Activated B cell treated with CpG ODN at 0.5 μM for 24 hours (primary cell): ENCODE measurements at places on chromosomes 7 and 10. TPM values are rescaled to one million over a fixed set of nuclear protein-coding genes. Genes with fewer than 3 reads are reported as not detected.

DNA sequence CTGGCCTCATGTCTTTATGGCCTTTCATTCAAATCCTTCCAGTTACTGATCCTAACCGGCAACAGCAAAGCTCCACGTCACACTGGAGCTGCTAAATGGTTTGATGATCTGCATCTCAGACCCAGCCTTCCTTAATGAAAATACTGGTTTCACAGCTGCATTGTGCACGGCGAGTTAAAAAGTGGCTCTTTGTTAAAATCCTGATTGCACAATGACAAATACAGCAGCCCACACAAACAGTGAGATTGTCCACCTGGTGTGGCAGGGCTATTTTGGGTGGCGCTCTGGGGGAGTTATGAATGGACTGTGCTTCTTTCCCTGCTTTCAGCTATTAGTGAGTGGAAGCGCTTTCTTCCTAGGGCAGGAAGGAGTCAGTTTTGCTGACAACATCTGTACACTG is 63.4 kb upstream of the C1QL3 start:
- DNase-seq = no peak

DNA sequence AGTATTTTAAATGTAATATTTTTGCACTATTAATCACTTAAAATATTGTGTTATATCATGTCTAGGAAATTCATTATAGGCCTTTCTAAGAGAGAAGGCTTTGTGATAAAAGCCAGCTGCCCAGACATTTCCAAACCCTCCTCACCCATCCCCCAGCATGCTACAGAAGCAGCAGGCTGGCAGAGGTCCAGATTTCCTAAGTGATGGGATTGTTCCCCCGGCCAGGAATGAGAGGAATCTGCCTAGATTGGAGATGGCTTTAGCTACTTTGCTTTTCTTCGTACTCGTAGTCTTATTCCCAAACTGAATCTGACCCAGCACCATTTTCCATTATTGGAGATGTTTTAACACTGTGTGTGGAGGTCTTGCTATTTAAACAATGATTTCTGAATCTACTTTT is 29.4 kb downstream of the CDK14 start:
- no peak for DNase-seq

DNA sequence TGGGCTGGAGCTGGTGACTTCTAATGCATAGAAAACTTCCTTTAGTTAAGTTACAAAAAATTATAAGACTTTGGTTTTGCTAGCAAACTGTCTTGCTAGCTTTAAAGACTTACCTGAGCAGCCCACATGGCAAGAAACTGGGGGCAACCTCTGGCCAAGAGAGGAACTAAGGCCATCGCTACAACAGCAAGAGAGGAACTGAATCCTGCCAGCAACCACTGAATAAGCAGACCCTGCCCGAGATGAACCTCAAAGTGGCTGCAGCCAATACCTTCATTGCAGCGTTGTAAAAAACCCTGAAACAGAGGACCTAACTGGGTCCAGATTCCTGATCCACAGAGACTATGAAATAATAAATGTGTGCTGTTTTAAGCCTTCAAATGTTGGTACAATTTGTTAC is 54.6 kb upstream of the STARD3NL start:
- no peak for DNase-seq

DNA sequence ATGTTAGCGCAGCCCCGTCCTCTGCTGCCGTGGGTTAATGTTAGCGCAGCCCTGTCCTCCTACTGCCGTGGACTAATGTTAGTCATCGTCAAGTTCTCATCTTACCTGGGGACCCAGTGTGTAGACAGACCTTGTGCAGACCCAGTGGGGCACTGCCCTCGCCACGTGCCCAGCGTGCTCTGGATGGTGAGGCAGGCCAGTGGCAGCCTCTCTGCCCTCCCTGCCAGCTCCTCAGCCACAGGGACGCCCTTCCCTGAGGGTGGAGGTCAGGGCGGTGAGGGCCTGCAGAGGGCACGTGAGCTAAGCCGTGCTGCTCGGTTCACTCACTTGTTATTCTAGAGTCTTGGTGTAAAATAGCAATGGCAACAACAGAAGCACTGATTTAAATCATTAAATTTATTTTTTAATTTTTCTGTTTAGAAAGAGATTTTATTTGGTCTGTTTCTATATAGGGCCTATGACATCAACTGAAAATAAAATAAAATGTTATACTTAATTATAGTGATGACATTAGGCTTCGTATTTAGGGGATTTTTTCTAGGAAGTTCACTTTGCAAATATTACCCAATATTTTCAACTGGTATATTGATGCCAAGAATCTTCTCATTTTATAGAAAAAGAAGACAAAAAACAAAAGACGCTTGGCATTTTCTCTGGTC is 48.4 kb downstream of the NKX6-2 start:
- DNase-seq = no peak

DNA sequence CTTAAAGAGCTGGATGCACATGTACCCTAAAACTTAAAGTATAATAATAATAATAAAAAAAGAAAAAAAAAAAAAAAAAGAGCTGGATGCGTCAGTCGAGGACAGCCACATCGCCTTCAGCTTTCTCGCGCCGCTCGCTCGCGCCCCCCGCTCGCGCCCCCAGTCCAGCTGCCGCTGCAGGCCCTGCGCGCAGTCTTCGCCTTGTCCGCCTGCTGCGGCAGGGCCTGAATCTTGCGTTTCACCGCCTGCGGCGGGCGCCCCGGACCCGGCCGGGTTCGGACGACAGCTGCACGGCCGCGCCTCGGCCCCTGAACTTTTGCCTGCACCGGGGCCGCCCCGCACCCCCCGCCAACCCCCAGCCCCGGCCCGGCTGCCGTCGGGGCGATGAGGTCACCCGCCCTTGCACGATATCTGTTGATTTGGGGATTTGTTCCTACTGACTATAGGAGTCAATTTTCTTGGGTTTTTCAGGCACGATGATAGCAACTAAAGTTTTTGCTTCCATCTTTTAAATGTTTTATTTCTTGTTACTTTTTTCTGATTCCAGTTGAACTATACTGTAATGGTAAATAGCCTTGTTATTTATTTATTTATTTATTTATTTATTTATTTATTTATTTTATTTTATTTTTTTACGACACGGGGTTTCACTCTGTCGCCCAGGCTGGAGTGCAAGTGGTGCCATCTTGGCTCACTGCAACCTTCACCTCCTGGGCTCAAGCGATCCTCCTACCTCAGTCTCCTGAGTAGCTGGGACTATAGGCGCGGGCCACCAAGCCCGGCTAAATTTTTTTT is 33.5 kb upstream of the CPN1 start:
- DNase-seq = no peak

DNA sequence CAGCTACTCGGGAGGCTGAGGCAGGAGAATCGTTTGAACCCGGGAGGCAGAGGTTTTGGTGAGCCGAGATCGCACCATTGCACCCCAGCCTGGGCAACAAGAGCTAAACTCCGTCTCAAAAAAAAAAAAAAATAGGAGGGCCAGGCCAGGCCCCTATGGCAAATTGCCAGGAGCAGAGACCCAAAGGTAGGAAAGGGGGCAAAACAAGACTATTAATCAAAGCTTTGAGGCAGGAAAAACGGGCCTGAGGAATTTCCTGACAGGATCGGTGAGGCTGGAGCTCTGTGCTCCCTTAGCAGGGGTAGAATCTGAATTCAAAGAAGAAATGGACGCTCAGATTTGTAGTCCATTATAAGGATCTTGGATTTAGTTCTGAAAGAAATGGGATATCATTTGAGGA is 2.8 kb upstream of the VOPP1 start:
- DNase-seq = no peak

DNA sequence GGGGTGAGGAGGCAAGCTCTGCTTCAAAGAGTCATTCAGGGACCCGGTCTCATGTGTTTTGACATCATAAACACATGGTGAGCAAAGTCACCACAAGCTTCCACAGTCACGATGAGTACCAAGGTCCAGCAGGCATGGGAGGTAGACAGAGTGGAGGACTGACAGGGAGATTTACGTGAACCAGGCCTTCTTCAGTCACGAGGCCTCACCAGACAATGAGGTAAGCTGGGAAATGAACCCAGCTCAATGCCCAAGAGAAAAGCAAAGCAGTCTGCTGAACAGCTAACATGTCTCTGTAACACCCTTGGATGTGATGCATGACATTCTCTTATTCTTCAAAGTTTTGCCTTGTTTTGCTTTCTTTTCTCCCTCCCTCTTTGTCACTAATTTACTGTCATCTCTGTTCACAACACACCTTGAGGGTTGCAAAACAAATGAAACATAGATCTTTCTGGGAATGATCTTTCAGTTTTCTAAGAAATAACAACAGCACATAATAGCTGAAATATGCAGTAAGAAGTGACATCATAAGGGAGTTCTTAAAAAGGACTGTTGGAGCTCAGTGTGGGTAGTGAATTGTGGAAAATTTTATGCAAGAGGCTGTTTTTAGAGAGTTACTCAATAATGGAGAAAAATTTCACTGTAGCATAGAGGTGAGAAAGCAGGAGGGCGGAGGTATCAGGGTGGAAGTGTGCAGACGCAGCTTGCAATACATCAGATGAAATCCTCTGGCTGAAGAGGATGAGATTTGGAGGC is 9.0 kb downstream of the PPP1R17 start:
- DNase-seq = no peak

DNA sequence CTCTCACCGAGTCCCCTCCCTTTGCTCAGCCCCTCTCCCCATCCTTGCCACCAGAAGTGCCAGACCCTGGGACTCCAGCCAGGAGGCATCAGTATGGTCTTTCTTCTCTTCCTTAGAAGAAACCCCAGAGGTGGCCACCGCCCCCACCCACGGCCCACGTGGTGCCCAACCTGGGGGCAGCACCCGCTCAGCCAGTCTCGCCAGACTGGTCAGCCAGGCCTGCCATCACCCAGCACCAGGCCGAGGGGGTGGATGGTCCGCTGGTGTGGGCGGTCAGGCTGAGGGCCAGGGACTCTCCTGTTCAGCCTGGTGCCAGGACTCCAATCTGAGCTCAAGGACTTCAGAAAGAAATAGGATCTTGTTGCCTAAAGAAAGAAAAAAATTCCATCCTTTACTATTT is 5.8 kb upstream of the CLDN4 start:
- DNase-seq = no peak

GRCh38 chr10:88999625-89000024 is 9.0 kb downstream of the FAS start:
- no peak for DNase-seq

- DNase-seq = no peak
These were observed 623.6 kb downstream of the PTPRN2 start for GRCh38 chr7:157964016-157964415.

DNA sequence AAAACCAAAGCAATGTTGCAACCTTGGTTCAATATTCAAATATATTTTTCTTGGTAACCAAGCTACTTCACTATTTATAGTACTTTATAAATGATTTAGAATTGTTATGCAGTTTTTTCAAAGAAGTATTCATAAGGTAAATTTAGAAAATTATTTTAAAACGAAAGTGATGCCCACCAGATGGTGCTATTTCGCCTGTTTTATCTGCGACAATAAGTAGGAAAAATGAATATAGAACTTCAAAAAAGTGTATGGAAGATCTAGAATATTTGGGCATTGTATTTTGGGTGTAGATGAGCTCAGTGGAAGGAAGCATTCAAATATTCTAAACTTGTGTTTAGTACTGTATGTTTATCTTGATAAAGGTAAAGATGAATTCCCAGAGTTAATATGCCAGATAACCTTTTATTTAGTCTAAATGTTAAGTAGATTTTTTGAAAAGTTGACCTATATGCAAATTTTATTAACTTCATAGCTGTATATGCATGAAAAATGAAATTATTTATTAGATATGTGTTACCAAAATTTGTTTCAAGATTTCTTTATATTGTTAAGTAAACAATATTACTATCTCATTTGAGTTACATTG is 93.2 kb downstream of the ADK start:
- no peak for DNase-seq

DNA sequence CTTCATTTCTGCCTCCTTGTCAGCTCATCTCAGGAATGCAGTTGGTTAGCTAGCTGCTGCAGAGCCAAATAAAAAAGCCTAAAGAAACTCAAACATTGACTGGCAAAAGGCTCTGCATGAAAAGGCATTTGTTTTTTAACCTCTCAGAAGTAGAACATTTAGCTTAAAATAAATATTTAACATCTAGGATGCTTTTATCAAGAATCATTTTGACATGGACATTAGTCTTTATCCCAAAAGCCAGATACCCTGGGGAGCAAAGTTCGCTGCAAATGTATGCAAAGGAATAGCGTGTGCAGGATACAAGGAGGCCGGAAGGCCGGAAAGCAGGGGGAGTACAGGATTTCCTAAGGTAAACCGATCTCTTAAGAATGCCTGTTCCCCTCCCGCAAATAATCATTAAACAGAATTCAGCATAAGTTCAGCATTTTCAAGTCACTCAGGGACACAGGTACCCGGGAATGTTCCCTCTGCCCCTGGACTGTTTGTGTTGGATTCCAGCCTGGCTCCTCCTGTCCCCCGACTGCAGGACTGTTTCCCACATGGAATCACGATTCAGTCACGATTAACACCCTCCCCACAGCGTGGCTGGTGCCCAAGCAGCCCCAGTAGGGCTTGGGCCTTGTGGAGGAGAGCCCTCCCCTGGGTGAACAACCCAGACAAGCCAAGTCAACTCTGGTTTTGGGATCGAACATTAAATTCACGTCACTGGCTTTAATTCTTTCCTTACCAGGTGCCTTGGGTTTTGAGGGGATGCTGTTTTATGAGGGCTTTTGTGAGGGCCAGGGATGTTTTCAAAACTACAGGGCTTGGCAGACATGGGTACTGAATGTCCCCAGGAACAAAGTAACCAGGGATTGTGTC is 97.8 kb downstream of the HIPK2 start:
- no peak for DNase-seq

The LRMDA gene
- not detected in 2 replicates for total RNA-seq

The RAB19 gene
- 0.37 and 0.55 TPM in 2 replicates for total RNA-seq

The PANK1 gene
- 1.8 and 1.9 TPM in 2 replicates for total RNA-seq

The GIMAP1 gene
- 0.29 and 0.89 TPM in 2 replicates for total RNA-seq
